ENCODE measurements at places on chromosomes 16 and 17. TPM values are rescaled to one million over a fixed set of nuclear protein-coding genes. Genes with fewer than 3 reads are reported as not detected.
A peak's percentile ranks its signal among the peaks of the same experiment; 100 is the strongest.

The ITGB3 gene
- 0.52 TPM for total RNA-seq

- DNase-seq = no peak
Measured at GRCh38 chr17:27567563-27567859, 63.5 kb upstream of the LGALS9 start.

The PERCC1 gene
- not detected for total RNA-seq

The CHD9NB gene
- total RNA-seq = 0.42 TPM

- no peak for DNase-seq
Measured at GRCh38 chr17:82685291-82685690, 13.2 kb downstream of the RAB40B start.

The GRB2 gene
- 79.4 TPM for total RNA-seq

The TMIGD1 gene
- not detected for total RNA-seq

GRCh38 chr17:16301963-16302855 lies 51.1 kb downstream of the CENPV start:
- DNase-seq = no peak

DNA sequence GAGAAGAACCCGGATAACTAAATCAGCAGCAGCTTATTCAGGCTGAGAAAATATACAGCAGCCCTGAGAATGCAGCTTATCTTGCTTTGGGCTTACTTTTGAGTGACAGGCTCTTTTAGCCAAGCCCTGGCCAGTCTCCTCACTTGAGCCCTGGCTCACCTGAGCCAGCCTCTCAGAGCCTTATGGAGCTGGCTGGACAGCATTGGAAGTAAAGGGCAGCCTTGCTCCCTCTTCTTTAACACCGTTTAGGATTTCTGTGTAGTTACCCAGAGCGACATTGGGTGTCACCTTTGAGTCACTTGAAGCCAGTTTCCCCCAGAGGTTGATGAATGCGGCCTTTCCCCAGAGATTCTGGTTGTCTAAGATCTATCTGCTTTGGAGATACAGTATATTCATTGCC lies 7.7 kb upstream of the NPIPB2 start:
- DNase-seq = peak; percentile 15

The DRC3 gene
- 1.3 TPM for total RNA-seq

DNA sequence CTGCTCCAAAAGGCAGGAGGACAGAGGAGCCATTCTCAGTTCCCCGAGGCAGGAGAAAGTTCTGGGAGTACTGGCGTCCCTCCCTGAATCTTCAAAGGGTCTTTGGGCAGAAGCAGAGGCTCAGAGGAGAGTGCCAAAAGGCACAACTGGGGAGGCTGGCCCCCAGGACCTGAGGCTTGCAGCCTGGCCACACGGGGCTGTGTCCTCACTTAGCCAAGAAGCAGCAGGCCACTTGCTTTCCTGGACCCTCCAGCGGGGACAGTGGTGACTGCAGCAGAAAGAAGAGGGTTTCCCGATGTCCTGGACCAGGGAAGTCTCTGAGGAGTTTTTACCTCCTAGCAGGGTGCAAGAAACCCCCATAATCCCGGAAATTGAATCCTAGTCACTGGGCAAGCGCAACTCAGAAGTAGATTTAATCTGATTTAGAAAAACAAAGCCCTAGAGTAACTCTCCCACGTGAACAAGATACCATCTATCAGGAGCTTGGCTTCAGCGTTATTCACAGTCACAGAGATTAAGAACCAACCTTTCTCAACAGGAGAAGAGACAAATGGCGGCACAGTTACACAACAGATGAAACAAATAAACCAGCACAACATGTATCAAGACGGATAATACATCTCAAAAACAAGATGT lies 25.5 kb upstream of the BCO1 start:
- DNase-seq = no peak

- no peak for DNase-seq
Measured at GRCh38 chr17:34614698-34615097, 35.3 kb downstream of the TMEM132E start.

DNA sequence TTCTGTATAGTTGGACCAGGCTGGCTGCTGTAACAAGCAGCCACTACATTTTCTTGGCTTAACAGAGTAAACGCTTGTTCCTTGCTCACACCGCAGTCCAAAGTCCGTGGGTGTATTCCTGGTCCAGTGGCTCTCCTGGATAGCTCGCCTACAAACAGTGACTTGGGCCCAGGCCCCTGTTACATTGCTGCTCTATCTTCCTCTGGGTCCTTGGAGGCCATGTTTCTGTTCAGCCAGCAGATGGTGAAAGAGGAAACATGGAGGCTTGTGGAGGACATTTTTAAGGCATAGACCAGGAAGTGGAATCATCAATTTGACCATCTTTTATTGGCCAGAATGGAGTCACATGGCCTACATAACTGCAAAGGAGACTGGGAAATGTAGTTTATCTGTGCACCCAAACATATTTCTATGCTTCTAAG lies 55.1 kb downstream of the ATP2C2 start:
- peak; percentile 23 for DNase-seq

- no peak for DNase-seq
Measured at GRCh38 chr16:53599548-53599947, 96.5 kb upstream of the AKTIP start.

DNA sequence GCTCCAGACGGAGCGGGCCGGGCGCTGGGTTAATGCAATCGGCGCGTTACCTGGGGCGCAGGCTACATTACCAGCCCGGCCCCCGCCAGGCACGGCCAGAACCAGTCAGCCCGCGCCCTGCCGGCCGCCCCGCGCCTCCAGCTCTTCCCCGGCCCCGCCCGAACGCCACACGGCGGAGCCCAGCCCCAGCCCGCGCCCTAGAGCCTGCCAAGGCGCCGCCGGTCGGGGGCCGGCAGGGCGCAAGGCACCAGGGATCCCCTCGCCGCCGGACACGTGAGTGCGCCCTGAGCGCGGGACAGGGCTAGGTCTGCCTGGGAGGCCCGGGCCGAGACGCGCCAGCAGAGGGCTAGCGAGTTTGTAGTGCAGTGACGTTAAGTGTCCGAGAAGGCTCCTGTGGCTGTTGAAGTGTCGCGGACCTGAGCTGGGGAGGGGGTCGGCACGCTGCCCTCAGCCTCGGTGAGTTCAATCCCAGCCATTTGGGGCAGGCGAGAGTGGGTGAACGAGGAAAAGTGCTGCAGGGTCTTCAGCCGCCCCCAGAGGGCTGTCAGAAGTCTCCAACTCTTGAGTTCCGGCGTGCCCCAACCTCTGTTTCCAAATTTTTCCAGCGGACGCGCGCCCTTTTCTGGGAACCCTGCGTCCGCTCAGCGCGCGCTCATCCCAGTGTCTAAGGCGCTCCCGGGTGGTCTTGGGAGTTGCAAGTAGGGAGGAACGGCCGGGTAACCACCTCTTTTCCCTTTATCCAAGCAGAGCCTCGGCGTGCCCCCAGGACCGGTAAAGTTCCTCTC lies at the start of gene SLC6A2:
Gene SLC6A2 (plus strand): TSS at position 92 of the 785 bp plus-strand sequence. CDS start 707 bp downstream, outside the sequence.
- DNase-seq = no peak

The PRAC1 gene
- not detected for total RNA-seq

The SHISA6 gene
- 0.09 TPM for total RNA-seq

GRCh38 chr17:29449865-29450671 lies 59.9 kb downstream of the TAOK1 start:
- no peak for DNase-seq

The C17orf78 gene
- not detected for total RNA-seq

GRCh38 chr16:64364016-64364415 lies 757.8 kb downstream of the CDH11 start:
- DNase-seq = no peak

- DNase-seq = no peak
Measured at GRCh38 chr17:13833921-13834320, 232.2 kb upstream of the HS3ST3A1 start.

- DNase-seq = no peak
Measured at GRCh38 chr16:83215406-83216001, 588.7 kb downstream of the CDH13 start.

- DNase-seq = no peak
Measured at GRCh38 chr17:45888392-45888791, 6.0 kb upstream of the MAPT start.

DNA sequence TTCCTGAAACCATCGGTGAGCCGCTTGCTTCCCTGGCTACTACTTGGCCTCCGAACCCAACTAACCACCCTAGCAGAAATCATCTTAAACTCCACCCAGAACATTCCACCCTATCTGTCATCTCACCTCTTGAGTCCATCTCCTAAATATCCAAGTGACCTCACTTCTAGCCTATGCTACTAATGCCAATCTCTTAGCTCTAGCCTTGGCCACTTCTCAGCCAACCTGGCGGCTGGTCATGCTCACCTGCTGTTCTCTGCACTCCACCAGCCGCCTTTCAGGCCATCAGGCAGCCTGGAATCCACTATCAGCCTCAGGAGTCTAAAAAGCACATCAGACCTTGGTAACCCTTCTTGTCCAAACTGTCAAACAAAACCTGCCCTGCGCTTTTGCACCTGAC lies 11.9 kb upstream of the CYTH1 start:
- DNase-seq = no peak

DNA sequence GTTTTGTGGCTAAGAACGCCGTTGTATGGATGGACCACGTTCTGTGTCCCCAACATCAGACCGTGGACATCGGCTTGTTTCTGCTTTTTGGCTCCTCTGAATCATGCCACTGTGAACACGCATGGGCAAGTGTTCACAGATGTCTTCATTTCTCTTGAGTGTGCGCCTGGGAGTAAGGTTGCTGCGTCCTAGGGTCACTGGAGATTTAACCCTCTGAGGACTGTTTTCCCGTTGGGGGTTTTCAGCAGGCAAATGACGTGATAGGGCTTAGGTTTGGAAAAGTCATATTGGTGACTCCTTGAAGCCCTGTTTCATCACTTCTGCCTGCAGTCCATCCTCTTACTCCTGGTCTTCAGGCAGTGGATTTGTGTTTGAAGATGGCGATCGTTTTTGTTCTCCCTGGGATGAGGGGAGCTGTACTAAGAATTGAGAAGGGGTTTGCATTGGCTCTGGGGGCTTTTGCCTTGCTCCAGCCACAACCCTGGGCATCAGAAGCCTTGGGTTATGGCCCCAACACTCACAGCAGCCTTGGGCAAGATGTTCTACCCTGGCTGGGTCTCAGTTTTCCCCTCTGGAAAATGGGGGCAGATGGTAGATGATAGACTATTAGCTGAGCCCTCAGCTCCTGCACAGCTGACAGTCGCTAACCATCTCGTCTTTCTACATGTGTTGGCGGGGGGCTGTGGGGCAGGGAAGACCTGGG lies 67.2 kb upstream of the CIBAR2 start:
- no peak for DNase-seq

The PFAS gene
- 19.6 TPM for total RNA-seq

- DNase-seq = no peak
Measured at GRCh38 chr17:74780443-74781238, 4.5 kb upstream of the NAT9 start.

- DNase-seq = no peak
Measured at GRCh38 chr17:40499551-40500189, 1.8 kb downstream of the TNS4 start.

DNA sequence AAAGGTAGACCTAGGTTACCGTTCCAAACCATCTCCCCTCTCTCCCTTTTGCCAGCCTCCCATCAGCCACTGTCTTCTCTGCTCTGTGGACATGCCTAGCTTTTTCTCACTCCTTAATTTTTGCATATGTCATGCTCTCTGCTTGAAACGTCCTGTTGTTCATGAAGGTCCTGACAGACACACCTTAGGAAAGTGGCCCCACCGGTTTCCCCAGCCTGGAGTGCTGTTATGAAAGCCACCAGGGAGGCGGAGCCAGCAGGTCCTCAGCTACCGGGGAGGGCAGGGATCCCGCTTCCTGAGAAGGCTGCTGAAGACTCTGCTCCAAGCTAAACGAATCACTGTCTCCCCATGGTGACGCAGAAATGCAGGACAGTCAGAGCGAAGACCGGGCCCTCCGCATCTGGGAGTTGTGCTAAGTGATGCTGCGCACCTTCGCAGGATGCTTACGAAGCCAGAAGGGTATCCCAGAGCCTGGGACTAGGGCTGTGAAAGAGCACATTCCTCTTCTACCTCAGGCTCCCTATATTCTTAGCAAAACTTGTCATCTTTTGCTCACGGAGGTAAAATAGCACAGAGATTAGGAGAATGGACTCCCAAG lies 2.3 kb upstream of the SLC16A11 start:
- no peak for DNase-seq

- DNase-seq = no peak
Measured at GRCh38 chr16:71373073-71373472, 14.6 kb downstream of the CALB2 start.

GRCh38 chr17:7296189-7296861 lies 1.9 kb upstream of the YBX2 start:
- DNase-seq = no peak

DNA sequence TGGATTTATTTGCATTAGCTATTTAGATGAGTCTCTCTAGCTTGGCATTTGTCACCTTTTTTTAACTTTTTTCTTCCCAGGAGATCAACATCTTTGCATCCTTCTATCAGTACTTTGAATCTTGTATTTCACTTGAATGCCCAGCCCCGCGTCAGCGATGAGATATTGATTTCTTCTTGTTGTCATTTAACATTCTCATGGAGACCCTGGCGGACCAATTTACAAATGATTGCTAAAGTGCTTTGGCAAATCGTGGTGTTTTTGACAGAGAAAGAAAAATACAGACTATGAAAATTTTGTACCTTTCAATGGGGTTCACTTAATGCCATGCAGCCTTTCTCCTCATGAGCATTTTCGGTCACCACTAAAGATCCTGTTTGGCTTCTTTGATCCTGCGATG lies 269.7 kb downstream of the ABCC12 start:
- DNase-seq = no peak

DNA sequence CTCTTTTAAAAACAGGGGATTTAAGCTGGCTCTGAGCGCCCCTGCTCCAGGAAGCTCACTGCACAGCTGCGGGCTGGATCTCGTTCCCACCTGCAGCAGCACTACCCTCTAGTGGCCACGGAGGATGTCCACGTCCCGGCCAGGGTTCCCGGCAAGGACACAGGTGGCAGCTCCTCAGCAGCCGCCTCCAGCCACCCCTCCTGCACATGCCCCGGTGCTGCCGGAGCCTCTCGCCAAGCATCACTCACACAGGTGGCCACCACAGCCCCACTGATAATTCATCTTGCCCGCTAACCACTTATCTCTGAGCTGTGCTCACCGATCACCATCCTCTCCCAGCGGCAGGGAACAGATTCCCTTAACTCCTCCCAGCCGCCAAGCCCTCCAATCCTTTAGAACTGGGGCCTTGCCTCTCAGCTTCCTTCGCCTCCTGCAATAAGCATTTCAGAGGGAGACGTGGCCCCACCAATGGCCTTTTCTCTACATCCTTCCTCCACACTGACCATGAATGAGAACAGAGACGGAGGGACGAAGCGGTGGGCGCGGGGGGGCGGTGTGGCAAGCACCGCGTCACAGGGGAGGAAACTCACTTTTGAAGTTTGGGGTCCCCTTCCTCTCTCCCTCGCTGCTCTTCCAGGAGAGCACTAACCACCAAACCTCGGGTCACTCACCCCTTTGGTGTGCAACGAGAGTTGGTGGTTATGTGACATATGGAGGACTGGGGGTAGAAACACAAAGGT lies 222.1 kb downstream of the RBFOX3 start:
- DNase-seq = no peak

GRCh38 chr17:59870482-59870881 lies 22.3 kb downstream of the TUBD1 start:
- DNase-seq = no peak

The GNG13 gene
- total RNA-seq = not detected
